Naive thymus-derived CD4-positive, alpha-beta T cell (primary cell): ENCODE measurements at places on chromosomes 4 and X. TPM values are rescaled to one million over a fixed set of nuclear protein-coding genes. Genes with fewer than 3 reads are reported as not detected.

The CFP gene
- 43.9 TPM for total RNA-seq

The STPG2 gene
- 0.30 TPM for total RNA-seq

The ADAM29 gene
- total RNA-seq, result not detected

The NMU gene
- total RNA-seq, result not detected

The GYG2 gene
- total RNA-seq, result not detected

The NXF3 gene
- total RNA-seq, result not detected in 2 replicates

The SHOX gene
- not detected for total RNA-seq

The CLTRN gene
- total RNA-seq, result 0.81 TPM

The CT83 gene
- total RNA-seq, result not detected in 2 replicates

The TMPRSS11B gene
- total RNA-seq, result not detected

The ODAPH gene
- total RNA-seq, result not detected

The S100G gene
- not detected for total RNA-seq

The FAM114A1 gene
- total RNA-seq, result 0.83 TPM

The MID1 gene
- total RNA-seq, result 0.22 and 0.48 TPM in 2 replicates

The AREG gene
- 0.41 TPM for total RNA-seq

The SLC10A4 gene
- total RNA-seq, result 0.16 TPM

The CYBB gene
- 9.5 TPM for total RNA-seq

The CACNA1F gene
- 0.58 and 0.59 TPM in 2 replicates for total RNA-seq

The PDLIM3 gene
- total RNA-seq, result not detected

The ETDB gene
- not detected for total RNA-seq

The STATH gene
- total RNA-seq, result not detected

The MAGEA9 gene
- not detected for total RNA-seq

The C1QTNF7 gene
- total RNA-seq, result not detected

The PDGFC gene
- total RNA-seq, result not detected in 2 replicates

The LRP2BP gene
- total RNA-seq, result 2.4 TPM

The SGMS2 gene
- not detected for total RNA-seq

The CT45A1 gene
- total RNA-seq, result not detected

The MAGEB1 gene
- total RNA-seq, result not detected in 2 replicates

The SPANXA2 gene
- total RNA-seq, result not detected in 2 replicates

The OCIAD1 gene
- total RNA-seq, result 128 TPM

The FAAH2 gene
- 9.7 TPM for total RNA-seq

The CC2D2A gene
- not detected for total RNA-seq

The NAA11 gene
- total RNA-seq, result not detected

The CXCL1 gene
- 3.3 TPM for total RNA-seq

The RRH gene
- total RNA-seq, result not detected

The ASB11 gene
- total RNA-seq, result not detected

The MAGEA9B gene
- not detected for total RNA-seq

The SULT1B1 gene
- total RNA-seq, result 16.7 TPM

The PAGE4 gene
- not detected in 2 replicates for total RNA-seq

The ABCE1 gene
- 81.3 and 85.2 TPM in 2 replicates for total RNA-seq
